ENCODE measurements at places on chromosomes 3 and 15.

DNA sequence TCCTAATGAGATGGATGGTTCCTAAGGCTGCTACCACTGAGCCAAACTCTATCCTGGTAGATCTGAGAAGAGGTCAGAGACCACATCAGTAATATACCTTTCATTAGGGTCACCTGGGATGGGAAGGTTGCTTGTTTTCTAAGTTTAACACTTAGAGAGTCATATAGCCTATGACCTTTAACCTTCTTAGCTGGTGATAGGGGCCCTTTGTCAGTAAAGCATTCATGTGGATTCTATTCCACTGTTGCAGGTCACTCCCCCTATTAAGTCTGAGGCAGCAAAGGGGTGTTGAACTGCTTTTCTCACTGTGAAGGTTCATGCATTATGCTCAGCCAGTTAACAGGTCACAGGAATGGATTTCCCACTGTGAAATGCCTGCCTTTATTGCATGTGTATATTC, 6.1 kb upstream of the ZNF609 start:
- DNase-seq, result no peak

- no peak for DNase-seq
Observed at GRCh38 chr15:74619916-74620635, 4.4 kb downstream of the CLK3 start.

DNA sequence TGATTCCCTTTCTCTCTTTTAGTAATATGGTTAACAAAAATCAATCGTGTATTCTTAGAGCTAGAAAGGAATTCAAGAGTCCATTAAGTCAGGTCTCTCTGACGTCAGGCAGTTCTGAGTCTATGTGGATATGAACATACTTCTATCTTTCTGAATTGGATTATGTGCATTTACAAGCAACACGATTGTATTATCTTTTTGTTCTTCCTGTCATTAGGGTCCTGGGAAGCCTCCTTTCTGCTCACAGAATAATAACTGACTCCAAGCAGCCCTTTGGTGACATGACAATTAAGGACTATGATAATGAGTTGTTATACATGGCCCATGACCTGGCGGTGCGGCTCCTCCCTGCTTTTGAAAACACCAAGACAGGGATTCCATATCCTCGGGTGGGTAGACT, 14.0 kb downstream of the EDEM1 start:
- DNase-seq, result no peak

GRCh38 chr15:41544650-41545015, 576 bp upstream of the RPAP1 start:
- DNase-seq, result no peak

DNA sequence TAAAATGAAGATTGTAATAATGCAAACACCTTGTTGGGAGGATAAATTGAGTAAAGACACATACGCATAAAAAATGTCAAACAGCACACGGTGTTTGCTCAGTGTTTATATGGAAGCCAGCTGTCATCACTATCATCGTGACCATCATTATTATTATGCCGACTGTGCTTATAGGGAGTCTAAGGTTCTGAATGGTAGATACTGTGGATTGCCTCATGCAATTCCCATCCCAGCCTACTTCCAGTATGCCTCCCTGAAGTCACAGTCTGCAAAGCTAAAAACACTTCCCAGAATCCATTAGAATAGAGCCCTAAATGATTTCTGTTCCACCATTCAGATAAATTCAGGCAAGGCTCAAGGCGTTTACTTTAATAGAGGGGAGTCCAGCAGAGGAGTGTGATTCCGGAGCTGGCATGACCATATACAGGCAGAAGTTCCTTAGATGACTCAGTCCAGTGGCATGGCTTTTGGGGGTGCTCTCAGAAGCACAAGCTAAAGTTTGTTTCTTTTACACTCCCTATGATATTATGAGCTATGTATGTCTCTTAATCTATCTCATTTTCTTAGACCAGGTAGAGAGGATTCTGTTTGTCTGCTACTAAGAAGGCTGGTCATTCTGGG, 148.7 kb downstream of the MEX3B start:
- DNase-seq, result no peak

DNA sequence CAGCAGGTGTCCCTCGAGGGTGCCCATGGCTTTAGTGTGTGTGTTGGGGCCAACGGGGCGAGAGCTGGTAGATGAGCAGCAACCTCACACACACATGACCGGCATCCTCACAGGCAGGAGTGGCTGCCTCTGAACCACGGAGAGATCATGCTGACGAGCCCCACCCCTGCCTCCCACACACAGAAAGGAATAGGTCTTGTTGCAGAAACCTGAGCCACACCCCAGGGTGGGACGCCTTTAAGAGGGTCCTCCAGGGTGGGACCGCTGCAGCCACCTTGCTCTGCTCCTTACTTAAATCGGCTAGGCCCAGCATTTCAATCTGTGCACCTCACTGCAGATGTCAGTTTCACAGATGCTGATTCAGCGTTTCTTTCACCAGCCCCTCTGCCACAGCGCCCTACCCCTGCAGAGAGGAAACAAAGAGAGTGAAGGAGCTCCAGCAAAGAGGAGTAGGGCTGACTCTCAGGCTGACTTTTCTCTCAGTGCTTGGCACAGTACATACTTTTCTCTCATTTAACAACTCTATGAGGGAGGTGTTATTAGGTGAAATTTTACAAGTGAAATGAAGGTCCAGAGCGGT, 61.2 kb upstream of the EPHB3 start:
- DNase-seq, result no peak

DNA sequence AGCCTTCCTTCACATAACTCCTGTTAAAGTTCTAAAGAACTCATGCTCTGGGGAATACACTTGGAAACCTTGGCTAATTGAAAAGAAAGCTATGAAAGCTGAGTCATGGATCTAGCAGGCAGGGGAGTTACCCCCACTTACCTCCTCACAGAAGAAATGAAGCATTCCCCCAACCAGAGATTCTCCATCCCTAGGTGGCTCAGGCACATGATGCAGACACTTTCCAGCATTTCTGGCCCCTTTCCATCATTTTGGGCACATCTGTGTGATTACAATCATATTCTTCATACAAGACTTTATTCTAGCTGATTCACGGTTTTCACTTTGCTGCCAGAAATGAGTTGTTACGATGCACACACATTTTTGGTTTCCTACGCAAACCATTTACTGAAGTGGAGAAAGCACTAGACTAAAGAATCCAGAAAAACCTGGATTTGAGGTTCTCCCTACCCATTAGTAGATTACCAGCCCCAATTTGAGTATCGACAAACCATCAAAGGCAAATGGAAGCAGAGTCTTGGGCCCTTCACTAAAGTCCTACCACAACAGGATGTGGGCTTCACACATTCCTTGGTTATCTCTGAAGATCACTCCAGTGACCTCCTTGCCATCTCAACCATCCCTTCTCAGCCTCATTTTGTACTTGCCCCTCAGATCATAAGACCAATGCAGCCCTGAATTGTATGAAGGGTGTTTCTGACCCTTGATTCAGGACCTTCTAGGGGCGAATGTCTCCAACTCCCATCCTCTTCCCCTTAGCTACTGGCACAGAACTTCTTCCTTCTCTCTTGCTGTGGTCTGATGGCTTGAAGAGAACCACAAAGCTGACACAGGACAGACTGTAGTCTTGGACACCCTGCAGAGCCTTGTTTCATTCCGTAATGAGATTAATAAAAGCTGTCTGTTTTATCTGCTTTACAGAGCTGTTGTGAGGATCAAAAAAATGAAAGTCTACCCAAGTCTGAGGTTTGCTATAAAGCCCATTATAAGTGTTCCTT, 42.5 kb upstream of the SNRK start:
- no peak for DNase-seq

- no peak for DNase-seq
Observed at GRCh38 chr15:54119051-54119450, 140.8 kb downstream of the UNC13C start.
